ENCODE measurements at places on chromosomes 1 and 21.

DNA sequence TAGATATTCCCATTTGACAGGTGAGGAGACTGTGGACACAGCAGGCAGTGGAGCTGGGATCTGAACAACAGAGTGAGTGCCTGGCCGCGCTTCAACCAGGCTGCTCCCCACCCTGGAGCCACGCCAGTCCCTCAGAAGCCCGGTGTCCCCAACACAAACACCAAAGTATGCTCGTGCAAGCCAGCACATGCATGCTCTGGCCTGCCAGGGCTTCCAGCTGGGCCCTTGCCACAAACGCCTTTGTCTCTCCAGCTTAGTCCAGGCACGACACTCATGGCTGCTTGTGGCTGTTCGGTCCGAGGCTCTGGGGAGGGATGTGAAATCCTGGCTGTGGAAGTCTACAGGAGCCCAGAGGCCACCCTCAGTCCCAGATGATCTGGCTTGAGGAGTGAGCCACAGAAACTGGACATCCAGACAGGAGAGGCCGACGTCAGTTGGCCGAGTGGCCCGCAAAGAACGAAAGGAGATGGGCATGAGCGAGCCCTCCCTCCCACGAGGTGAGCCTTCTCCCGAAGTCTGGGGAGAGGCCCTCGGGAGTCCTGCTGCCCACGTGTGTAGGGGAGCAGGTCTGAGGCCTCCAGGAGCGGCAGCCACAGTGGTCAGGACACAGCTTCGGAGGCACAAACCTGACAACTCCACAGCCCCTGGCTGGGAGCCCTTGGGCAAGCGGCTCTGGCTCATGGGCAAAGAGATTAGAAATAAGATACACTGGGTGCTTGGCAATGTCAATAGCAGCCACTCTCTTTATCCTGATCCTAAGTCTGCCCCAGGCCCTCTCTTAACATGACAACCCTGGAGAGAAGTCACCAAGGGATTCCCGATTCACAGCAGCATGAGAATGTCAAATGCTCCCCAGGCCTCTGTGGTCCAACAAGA, 117.1 kb upstream of the IFFO2 start:
- DNase-seq = no peak

GRCh38 chr1:223853275-223853674, 7.5 kb upstream of the TP53BP2 start:
- no peak for DNase-seq

GRCh38 chr1:181712711-181713110, 229.4 kb downstream of the CACNA1E start:
- no peak for DNase-seq

- DNase-seq = no peak
Measured at GRCh38 chr1:32817815-32818786, 648 bp downstream of the S100PBP start.

DNA sequence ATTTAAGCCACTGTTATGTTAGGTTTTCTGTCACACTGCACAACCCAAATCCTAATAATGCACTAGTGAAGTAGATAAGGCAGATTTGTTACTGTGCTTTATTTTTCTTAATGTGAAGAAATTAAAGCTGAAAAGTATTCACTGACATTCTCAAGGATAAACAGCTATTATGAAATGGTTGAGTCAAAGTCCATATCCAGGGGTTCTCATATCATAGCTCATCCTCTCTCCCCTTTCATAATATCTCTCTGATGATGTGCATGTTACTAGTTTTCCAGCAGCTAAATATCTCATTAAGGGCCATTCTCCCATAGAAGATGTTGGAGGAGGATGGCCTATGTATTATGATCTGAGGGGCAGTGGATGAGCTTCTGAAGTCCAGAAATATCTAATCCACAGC, 53.6 kb upstream of the CCDC190 start:
- no peak for DNase-seq

GRCh38 chr1:201420608-201421002, 925 bp downstream of the TNNI1 start:
- no peak for DNase-seq

- DNase-seq = no peak
Measured at GRCh38 chr1:220775240-220775853, 11.4 kb upstream of the MTARC1 start.

DNA sequence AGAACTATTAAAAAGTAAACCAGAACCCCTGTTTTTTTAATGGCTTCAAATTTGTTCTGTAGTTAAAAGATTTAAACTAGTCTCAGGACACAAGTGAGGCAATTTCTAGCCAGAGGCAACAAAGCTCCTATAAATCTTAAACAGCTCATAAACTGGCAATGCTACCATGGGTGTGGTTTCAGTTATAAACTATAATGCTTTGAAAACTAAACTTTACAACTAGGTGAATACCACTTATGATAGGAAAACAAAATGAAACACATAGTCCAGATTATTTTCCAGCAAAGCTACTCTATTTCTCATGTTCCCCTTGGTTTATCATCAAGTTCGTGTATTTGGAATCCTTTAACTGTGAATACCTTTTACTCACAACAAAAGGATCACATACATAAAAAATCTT, 282.5 kb downstream of the VAV3 start:
- DNase-seq = no peak

GRCh38 chr1:7207875-7208646, 422.8 kb downstream of the CAMTA1 start:
- no peak for DNase-seq

GRCh38 chr1:55582084-55582483, 366.9 kb upstream of the USP24 start:
- no peak for DNase-seq

DNA sequence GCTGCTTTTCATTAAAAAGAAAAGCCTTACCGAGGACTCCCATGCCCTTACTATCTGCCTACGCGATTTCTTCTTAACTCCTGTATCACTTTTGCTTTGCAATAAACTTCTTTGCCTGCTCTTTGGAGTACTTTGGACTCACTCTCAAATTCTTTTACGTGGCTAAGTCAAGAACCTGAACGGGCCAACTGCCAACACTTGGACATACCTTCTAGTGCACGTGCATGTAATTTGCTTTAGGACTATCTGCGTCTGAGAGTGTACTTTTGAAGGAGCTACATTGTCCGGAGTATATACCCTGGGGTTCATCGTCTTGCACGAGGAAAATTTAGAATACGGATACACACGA, 3.6 kb upstream of the OTUD3 start:
- DNase-seq = no peak

DNA sequence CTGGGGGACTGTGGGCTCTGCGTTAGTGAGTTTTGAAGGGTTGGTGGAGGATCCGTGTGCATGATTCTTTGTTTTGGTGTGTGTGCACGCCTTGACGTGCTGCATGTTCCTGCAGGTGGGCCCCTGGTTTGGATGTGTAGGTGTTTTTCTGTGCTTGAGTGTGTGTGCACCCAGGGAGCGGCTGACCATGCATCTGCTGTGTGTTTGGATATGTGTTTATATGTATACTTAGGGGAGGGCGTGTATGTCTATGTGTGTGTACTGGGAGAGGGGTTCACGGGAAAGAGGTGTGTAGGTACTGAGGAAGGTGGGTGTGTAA, 1.1 kb downstream of the VANGL2 start:
- DNase-seq = no peak

DNA sequence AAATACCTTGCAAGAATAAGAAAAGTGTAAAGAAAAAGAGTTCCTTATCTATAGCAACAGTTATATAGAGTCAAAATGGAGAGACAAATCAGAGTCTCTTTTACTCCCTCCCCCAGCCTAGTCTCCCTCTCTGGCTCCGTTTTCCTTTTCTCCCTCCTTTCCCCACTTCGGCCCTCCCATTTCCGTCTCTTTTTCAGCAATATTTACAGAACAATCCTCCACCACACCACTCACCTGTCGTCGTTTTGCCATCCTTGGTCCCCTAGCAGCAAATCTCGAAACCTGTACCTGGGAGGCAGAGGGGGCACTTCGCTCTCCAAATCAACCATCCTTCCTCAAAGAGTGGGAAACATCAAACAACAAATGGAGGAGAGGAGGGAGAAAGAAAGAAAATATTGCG, 259 bp downstream of the KCNT2 start:
- DNase-seq = no peak

GRCh38 chr1:160360227-160360695, 6.6 kb upstream of the NHLH1 start:
- DNase-seq = no peak

All from stimulated activated CD8-positive, alpha-beta memory T cell treated with anti-CD3 and anti-CD28 coated beads, Interleukin-7, amount 100 ng/mL, for 1 hour (primary cell).